ENCODE measurements at places on chromosomes 13 and 19.

DNA sequence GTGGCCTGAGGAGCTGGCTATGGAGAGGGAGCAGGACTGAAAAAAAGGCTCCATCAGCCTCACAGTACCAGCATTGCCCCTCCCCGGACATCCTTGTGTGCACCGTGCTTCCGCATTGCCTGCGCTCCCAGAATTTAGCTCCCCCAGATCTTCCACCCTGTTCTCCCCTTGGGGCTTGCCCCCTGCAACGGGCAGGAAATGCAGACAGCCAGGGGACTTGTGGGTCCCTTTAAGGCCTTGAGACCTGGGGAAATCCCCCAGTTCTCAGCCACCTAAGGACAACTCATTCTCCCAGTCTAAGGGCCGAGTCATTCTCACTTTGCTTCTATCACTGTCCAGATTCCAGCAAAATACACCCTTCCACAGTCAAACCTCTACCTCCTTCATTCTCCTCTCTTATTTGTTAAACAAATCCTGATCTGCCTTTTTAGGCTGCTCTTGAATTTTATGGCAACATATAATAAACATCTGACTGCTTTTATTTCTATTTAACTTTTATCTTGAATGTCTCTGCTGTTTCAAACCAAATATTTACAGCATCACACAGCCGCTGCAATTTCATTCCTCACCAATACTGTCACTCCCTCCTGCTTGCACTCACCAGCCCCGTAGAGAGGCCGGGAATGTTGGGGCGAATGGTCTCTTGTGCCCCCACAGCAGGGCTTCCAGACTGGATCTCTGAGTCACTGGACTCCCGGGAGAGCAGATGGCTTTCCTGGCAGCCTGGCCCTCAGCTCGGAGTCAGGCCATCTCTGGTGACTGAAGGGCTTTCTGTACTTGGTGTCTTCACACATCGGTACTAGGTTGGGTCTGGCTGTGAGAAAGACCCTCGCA is 221.9 kb downstream of the TSHZ3 start:
- no peak for DNase-seq

GRCh38 chr19:37920591-37921450 is 13.8 kb downstream of the SIPA1L3 start:
- DNase-seq = no peak

DNA sequence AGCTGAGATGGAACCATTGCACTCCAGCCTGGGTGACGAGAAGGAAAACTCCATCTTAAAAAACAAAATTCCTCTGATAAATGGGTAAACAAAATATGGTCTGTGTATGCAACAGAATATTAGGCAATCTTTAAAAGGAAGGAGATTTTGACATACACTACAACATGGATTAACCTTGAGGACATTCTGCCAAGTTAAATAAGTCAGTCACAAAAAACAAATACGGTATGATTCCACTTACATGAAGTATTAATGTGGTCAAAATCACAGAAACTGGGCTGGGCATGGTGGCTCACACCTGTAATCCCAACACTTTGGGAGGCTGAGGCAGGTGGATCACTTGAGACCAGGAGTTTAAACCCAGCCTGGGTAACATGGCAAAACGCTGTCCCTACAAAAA is 3.0 kb upstream of the ZNF444 start:
- no peak for DNase-seq

DNA sequence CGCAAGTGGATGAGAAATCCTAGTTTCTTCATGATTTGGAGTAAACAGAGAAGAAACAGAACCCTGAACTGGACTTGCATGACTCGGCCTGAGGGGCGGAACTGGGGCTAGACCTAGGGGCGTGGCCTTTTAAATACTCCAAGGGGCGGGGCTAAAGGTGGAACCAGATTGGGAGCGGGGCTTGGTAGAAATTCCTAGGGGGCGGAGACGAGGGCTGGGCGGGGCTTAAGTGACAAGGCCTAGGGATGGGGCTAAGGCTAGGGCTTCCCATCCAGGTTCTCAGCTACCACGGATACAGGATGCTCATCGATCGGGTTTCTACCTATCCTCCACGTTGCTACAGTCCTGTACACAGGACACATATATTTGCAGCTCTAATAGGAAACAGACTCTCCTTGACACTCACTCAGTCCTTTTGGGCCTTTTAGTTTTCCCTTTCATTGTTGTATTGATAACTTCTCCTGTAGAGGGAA is 372 bp upstream of the ZNF699 start:
- DNase-seq = no peak

GRCh38 chr13:75425216-75426009 is 56.6 kb downstream of the TBC1D4 start:
- DNase-seq = no peak

- no peak for DNase-seq
Measured at GRCh38 chr19:53002479-53002878, 11.2 kb upstream of the ERVV-1 start.

GRCh38 chr13:24688111-24688510 is 7.9 kb downstream of the ATP12A start:
- no peak for DNase-seq

DNA sequence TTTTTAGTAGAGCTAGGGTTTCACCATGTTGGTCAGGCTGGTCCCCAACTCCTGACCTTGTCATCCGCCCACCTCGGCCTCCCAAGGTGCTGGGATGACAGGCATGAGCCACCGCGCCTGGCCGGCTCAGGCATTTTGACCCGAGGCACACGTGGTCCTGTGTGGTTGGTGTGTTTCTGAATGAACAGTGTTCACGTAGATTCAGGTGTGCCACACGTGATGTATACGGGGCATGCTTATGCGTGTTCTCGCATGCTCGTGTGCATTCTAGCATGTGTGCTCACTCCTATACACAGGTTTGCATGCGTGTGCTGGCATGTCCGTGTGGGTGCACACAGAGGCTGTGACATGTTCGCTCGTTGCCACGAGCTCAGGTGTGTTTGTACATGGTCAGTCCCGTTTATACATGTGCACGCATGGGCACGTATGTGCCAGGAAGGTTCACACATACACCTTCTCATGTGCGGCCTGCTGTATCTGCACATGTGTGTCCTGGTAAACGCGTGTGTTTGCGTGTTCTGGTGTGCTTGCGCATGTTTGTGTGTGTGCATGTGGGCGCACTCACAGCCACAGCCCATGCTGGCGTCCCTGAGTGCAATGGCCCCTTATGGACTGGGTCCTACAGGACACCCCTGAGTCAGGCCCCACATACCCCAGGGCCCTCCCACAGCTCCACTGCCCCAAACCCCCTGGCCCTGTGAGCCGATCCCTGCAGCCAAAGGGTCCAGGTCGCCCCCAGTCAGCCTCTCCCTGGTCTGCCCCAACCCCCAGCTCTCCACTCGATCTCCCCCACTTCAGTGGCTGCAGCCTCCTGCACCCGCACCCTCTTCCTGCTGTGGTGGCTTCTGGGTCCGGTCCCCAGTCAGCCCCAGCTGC is 20.6 kb upstream of the TCF3 start:
- no peak for DNase-seq

DNA sequence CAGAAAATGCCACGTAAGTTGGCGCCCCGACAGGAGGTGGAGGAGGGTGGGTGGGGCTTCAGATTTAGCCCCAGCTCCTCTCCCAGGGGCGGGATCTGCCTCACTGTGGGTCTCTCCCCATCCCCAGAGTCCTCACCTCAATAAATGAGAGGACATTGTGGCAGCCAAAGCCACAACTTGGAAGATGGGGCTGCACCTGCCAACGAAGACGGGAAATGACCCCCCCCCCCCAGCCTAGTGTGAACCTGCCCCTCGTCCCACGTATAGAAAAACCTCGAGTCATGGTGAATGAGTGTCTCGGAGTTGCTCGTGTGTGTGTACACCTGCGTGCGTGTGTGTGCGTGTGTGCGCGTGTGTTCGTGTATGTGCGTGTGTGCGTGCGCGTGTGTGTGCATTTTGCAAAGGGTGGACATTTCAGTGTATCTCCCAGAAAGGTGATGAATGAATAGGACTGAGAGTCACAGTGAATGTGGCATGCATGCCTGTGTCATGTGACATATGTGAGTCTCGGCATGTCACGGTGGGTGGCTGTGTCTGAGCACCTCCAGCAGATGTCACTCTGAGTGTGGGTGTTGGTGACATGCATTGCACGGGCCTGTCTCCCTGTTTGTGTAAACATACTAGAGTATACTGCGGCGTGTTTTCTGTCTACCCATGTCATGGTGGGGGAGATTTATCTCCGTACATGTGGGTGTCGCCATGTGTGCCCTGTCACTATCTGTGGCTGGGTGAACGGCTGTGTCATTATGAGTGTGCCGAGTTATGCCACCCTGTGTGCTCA is 1.5 kb upstream of the TRAPPC5 start:
- peak; percentile 68 for DNase-seq

DNA sequence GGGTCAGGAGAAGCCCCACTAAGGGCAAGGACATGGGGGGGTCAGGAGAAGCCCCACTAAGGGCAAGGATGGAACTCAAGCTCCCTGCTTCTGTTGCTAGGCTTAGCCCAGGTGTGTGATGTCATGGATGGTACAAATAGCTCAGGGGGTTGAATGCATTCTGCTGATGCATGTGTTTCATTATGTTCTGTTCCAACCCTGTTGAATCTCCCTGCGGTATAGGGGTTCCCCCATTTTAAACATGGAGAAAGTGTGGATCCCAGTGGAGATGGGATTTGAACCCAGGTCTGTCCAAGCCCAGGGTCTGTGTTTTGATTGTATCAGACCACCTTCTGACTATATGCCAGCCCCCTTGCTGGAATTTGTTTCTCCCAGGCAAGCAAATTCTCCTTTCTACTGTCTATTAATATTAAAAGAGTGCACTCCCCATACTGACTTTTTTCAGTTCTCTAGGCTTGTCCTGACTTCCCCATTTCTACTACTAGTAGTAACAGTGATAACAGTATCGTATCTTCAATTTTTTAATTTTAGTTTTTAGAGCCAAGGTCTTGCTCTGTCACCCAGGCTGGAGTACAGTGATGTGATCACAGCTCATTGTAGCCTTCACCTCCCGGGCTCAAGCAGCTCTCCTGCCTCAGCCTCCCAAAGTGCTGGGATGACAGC is 6.7 kb downstream of the ZNF865 start:
- DNase-seq = no peak

- no peak for DNase-seq
Measured at GRCh38 chr13:101751488-101751887, 299.0 kb downstream of the ITGBL1 start.

DNA sequence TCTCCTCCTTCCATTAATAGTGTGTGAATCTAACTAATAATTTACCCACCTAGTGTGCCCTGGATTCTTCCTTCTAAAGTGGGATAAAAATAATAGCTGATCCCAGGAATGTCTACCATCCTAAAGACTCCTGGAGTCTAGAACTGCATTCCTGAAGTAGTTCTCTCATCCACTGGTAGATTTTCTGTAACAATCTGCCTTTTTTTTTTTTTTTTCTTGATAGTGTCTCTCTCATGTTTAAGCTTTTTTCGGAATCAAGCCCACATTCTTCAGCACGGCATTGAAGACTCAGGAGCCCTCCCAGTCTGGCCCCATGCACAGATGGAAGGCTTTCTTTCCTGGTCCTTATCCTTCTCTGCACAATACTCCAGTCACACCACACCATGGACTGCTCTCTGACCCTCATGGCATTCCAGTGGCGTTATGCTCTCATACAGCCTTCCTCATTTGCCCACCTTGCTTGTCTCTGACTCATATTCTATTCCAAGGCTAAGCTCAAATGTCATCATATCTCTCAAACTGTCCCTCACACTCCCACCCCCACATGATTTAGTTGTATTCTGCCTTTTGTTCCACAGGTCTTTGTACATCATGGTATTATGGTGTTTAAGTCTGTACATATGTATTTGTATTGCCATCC is 68.7 kb upstream of the FRY start:
- DNase-seq = no peak

DNA sequence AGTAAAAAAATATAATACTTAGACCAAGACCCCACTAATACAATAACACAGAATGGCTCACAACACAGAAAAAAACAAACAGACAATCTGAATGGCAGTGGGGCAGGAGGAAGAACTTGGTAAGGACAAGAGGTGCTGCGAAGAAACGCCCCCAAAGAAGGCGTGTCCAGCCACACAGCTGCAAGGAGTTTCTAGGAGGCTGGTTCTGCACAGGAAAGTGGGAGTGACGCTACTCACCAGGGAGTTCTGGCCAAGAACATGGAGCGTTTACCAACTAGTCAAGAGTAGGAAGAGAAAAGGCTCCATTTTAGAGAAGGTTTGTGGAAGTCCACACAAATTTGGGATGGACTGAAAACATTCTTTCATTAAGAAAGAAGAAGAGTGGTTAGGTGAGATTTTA is 95.3 kb upstream of the SLC15A1 start:
- DNase-seq = no peak

- DNase-seq = no peak
Measured at GRCh38 chr19:51075998-51076397, 6.7 kb downstream of the KLK14 start.

GRCh38 chr13:44051405-44051804 is 171.7 kb downstream of the LACC1 start:
- no peak for DNase-seq

GRCh38 chr19:16336571-16336970 is 11.9 kb downstream of the KLF2 start:
- no peak for DNase-seq

DNA sequence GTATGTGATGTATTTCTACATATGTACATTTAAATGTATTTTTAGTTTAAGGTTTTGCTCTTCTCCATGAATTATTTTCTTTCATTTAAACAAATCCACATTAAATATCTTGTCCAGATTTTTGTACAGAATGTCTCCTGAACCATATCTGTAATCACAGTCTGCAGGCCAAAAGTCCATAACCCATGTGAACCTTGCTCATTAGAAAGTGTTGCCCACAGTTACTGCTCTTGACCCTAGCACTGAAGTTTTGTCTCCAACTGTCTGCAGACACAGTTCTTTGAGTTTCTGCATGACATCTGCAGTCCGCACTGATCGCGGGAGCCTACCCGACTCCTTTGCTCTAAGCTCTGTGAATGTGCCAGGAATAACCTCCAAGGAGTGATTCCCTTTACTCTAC is 626.2 kb upstream of the SLC10A2 start:
- no peak for DNase-seq

DNA sequence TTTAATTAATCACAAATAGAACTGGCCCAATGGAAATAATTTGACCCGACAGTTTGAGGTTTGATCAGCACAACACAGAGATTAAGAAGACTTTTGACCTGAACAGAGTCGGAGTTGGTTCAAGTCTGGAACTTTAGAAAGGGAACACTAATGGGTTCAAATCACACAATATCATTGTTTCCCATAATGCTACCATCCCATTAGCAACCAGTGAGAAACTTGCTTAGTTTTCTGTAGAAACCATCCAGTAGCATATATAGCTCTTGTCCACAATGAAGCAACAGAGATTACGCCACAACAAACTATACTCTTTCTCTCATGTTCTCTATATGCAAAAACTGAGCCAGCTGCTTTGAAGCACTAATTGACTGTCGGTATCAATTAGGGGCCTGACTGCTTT is 376.9 kb upstream of the SPRY2 start:
- no peak for DNase-seq

- DNase-seq = peak; percentile 92
Measured at GRCh38 chr19:3987619-3988371, 2.5 kb upstream of the EEF2 start.

- peak; percentile 52 for DNase-seq
Measured at GRCh38 chr19:10718205-10719196, 622 bp downstream of the DNM2 start.

GRCh38 chr13:75023609-75024008 is 458.4 kb downstream of the TBC1D4 start:
- no peak for DNase-seq

GRCh38 chr13:33678906-33679657 is 138.9 kb upstream of the RFC3 start:
- peak; percentile 94 for DNase-seq
